ENCODE measurements at places on chromosomes 1 and 21. TPM values are rescaled to one million over a fixed set of nuclear protein-coding genes. Genes with fewer than 3 reads are reported as not detected.

GRCh38 chr1:185155600-185156287 lies 1.0 kb downstream of the TRMT1L start:
- DNase-seq = no peak

GRCh38 chr1:187442603-187443002 lies 613.9 kb downstream of the PLA2G4A start:
- no peak for DNase-seq

GRCh38 chr1:19402031-19402813 lies 83.1 kb downstream of the CAPZB start:
- DNase-seq = no peak

- DNase-seq = no peak
These were observed 2.1 kb upstream of the FOXD2 start for GRCh38 chr1:47435506-47436303.

DNA sequence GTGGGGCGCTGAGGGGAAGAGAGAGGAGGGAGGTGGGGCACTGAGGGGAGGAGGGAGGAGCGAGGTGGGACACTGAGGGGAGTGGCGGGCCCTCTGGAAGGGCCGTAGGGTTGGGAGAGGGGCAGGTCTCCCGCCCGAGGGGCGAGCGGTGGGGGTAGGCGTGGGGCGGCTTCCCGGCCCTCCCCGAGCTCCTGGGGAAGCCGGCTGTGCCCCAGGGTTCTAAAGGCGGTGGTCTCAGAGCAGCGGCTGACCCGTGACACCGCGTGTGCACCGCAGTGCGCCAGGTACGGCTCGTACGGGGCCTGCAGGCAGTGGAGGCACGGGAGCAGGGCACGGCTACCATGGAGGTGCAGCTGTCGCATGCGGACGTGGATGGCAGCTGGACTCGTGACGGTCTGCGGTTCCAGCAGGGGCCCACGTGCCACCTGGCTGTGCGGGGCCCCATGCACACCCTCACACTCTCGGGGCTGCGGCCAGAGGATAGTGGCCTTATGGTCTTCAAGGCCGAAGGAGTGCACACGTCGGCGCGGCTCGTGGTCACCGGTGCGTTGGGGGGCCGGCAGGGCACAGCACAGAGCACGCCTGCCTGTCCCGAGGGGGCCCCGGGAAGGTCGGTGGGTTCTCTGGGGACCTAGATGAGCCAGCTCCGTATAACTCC lies 68.5 kb downstream of the OBSCN start:
- no peak for DNase-seq

DNA sequence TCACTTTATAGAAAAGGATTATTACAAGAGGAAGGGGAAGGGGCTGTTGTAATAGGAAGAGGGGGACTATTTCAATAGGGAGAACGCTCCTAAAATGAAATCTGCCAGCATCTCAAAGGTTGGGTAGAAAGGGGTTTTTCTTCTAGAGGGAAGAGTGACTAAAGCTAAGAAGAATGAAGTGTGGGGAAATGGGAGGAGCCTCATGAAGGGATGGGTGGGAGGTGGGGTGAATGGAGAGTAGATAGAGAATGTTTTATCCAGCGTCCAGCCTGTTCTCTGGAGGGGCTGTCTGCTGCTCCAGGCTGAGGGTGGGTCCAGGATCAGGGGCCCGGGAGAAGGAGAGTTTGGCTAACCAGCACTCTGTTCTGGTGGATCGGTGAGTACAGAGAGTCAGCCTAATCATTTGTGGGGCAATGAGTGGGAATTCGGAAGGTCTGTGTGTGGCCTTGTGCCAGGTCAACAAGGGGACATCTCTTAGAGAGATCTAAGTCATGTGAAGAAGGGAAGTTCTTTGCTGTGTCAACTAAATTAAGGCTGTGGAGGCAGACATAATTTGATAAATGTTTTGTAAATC lies 25.2 kb downstream of the VN1R5 start:
- no peak for DNase-seq

DNA sequence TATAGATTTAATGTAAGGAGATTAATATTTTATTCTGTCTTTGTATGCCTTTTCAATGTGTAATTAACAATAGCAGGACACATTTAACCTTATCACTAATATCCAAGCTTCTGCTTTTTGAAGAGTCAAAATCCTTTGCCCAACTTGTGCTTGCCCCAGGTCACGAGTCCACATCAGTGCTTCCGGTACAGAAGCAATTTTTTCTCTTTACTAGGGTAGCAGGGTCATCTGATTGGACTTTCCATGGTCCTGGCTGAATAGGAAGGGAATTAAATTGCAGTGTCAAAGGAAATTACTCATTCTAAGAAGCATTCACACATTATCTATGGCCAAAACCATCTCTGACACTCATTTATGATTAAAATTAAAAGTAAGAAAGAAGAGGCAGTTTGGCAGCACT lies 460.5 kb upstream of the ADGRL2 start:
- DNase-seq = no peak

GRCh38 chr1:115327270-115327669 lies 10.8 kb downstream of the NGF start:
- no peak for DNase-seq

GRCh38 chr1:204417074-204417997 lies 5.7 kb upstream of the PPP1R15B start:
- DNase-seq = no peak

DNA sequence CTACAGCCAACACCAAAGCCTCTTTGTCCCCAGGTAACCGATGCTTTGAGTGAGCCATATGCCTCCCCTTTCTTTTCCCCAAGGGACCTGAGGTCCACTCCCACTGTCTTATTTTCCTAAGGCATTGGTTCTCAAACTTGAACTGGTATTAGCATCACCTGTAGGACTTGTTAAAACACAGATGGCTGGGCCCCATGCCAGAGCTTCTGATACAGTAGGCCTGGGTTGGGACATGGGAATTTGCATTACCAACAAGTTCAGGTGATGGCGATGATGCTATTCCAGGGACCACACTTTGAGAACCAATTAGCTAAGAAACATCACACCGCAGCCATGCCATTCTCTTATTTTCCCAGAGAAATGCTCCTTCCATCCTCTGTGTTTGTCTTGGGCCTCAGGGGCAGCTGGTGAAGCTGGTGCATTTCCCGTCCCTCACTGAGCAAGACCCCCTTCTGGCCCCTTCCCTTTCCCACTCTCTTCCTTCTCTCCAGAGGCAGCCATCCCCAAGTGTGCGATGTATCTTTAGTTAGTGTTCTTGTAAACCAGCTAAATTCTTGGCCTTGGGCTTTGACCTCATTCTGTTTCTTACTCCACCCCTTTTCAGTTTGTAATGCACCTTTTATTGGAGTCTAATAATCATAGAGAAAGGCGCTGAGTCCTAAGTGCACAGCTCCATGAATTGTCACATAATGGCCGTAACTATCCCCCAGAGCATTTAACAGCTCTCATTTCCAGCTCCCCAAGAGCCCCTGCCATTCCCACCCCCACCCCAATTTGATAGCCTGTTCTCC lies 14.2 kb upstream of the TTC22 start:
- DNase-seq = no peak

DNA sequence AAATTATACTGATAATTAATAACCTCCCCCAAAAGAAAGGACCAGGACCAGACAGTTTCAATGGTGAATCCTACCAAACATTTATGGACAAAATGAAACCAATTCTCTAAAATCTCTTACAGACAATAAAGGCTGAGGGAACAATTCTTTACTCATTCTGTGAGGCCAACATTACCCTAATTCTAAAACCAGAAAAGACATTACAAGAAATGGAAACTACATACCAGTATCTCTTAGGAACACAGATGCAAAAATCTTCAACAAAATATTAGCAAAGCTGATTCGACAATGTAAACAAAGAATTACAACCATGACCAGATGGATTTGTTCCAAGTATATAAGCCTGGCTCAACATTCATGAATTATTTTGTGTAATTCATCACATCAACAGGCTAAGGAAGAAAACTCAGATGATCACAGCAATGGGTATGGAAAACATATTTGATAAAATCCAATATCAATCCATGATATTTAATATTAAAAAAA lies 8.6 kb downstream of the TMED5 start:
- no peak for DNase-seq

DNA sequence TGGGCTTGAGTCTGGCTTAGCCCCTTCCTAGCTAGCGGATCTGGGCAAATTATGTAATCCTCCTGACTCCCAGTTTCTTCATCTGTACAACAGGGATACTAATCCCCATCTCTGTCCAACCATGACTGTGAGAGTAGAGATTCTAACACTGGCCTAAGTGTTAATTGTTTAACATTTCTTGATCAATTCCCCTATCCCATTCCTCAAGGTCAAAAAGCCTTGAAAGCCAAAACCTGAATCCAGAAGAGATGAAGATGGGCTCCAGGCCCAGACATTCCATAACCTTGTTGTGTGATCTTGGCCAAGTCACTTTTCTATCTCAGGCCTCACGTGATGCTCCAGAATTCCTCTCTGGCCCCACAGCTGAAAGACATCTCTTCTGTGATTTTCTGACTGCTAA lies 18.8 kb upstream of the PHLDA3 start:
- no peak for DNase-seq

- DNase-seq = no peak
These were observed 60.4 kb upstream of the NEK7 start for GRCh38 chr1:198096390-198096789.

Gene NCF2
- 15.2 TPM for total RNA-seq

Gene HHAT
- total RNA-seq = 3.8 TPM

Gene PLEKHA6
- 0.57 TPM for total RNA-seq

Gene TACSTD2
- total RNA-seq = not detected

Gene SLC45A3
- 0.10 TPM for total RNA-seq

Gene GREM2
- 0.20 TPM for total RNA-seq

Gene CYP2J2
- total RNA-seq = 1.1 TPM
